ENCODE measurements at places on chromosomes 2 and 18.

- no peak for DNase-seq
- H3K27ac ChIP-seq, result no peak overlapping the region
- H3K27me3 ChIP-seq, result no peaks in the 10 kb centered on the region
Measured at GRCh38 chr2:128605421-128605820, 286.8 kb upstream of the HS6ST1 start.

- DNase-seq, result no peak
- no peaks in the 10 kb centered on the region for H3K4me1 ChIP-seq
- no peak overlapping the region for H3K4me3 ChIP-seq
Measured at GRCh38 chr18:25010623-25011374, 341.2 kb downstream of the ZNF521 start.

DNA sequence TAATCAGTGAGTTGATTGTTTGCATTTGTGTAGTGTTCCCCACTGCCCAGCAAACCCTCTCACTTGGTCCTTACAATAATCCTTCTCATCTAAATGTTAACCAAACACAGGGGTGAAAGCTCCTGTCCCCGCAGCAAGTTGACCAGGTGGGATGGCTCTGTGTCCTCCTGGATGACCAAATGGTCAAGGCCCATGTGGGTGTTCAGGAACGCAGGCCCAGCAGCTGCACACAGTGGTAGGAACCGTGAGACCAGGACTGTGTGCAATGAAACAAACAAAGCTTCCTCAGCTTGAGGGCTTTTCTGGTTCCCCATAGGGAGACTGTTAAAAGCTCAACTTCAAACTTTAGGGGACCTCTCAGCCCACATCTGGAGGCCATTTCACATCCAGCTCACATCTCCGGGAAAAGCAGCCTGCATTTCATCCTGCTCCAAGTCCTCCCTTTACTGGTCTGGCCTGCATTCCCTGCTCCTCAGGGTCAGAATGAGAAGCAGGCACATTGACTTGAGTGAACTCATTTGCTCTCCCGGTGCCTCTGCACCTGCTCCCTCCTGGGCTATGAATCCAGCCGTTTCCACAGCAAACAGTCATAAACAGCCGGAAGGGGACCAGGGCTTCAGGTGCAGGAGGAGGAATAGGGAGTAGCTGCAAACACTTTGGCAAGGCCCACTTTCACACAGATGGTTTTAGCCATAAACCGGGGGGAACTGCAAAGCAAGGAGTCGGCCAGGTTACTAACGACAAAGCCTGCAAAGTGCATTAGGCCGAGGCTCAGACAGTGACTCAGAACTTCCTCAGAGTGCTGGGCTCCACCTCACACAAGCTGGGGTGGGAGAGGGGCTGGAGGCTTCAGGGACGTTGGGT is 144.7 kb downstream of the CAPN13 start:
- H3K4me1 ChIP-seq, result peaks cover 26% of the 10 kb centered on the region
- no peak overlapping the region for H3K27ac ChIP-seq
- no peaks in the 10 kb centered on the region for H3K36me3 ChIP-seq

DNA sequence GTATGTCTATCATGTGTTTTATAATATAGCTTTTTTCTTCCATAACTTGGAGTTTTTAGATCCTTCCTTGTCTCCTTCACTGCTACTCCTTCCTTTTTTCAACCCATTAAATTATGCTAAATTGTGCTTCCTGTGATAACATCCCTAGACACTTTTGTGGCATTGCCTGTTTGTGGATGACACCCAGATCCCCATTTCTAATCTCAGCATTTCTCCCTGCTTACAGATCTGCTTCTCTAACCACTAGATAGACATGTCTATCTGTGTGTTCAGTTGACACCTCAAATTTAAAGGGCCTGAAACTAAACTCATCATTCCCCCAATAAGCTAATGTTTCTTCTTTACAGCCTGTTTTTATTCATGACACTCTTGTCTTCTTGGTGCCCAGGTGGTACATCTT is 244.8 kb downstream of the BABAM2 start:
- peaks cover 3% of the 10 kb centered on the region for H3K4me1 ChIP-seq
- DNase-seq, result no peak
- H3K27ac ChIP-seq, result no peak overlapping the region

DNA sequence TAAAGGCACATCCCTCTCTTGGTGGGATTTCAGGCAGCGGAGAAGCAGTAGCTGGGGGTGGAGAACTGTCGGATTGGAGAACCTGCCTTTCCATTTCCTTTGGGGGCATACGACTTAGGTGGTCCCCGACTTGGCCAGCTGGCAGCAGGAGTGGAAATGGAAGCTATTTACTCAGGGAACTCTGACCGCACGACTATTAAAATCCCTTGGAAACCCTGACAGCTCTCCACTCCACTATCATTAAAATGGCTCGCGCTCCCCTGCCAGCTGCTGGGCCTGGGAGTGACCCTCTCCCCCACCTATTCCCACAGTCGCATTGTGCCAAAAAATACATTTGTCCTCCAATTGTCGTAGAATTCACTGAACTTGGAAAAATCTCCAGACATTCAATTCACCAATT is 77.7 kb upstream of the APCDD1 start:
- H3K27ac ChIP-seq, result no peak overlapping the region
- H3K4me3 ChIP-seq, result no peak overlapping the region
- DNase-seq, result no peak
- no peaks in the 10 kb centered on the region for H3K36me3 ChIP-seq
- no peaks in the 10 kb centered on the region for H3K27me3 ChIP-seq

- H3K27me3 ChIP-seq, result peaks cover 5% of the 10 kb centered on the region
- H3K27ac ChIP-seq, result peak overlapping the region; percentile 68
- H3K36me3 ChIP-seq, result no peaks in the 10 kb centered on the region
- H3K4me1 ChIP-seq, result peaks cover 21% of the 10 kb centered on the region
- H3K4me3 ChIP-seq, result no peak overlapping the region
- DNase-seq, result peak; percentile 83
Measured at GRCh38 chr2:112627060-112628040, 18.4 kb upstream of the SLC20A1 start.

- no peak overlapping the region for H3K4me3 ChIP-seq
- H3K27ac ChIP-seq, result no peak overlapping the region
- H3K4me1 ChIP-seq, result peaks cover 28% of the 10 kb centered on the region
- no peaks in the 10 kb centered on the region for H3K36me3 ChIP-seq
- DNase-seq, result no peak
- H3K27me3 ChIP-seq, result no peaks in the 10 kb centered on the region
Measured at GRCh38 chr2:121905201-121905600, 149.8 kb downstream of the TSN start.

DNA sequence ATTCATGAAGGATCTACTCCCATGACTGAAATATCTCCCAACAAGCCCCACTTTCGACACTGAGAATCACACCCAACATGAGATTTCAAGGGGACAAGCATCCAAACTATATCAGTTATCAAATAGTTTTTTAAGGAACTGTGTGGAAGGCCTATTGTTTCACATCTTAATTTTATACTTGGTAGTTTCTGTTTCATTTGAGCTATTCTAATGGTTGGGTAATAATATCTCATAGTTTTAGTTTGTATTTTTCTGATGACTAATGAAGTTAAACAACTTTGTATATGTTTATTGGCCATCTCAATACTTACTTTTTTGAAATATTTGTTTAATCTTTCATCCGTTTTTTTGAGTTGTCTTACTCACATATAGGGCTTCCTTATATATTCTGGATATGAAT is 135.0 kb downstream of the SCG2 start:
- H3K27me3 ChIP-seq, result no peaks in the 10 kb centered on the region
- H3K36me3 ChIP-seq, result no peaks in the 10 kb centered on the region
- H3K4me1 ChIP-seq, result peaks cover 53% of the 10 kb centered on the region
- H3K4me3 ChIP-seq, result no peak overlapping the region
- no peak for DNase-seq

- no peaks in the 10 kb centered on the region for H3K27me3 ChIP-seq
- DNase-seq, result peak; percentile 7
- H3K36me3 ChIP-seq, result peaks cover 6% of the 10 kb centered on the region
- no peak overlapping the region for H3K27ac ChIP-seq
- H3K4me1 ChIP-seq, result no peaks in the 10 kb centered on the region
Measured at GRCh38 chr2:241129086-241129871, 20.0 kb downstream of the PASK start.

GRCh38 chr2:205972113-205972512 is 113.9 kb downstream of the INO80D start:
- H3K36me3 ChIP-seq, result no peaks in the 10 kb centered on the region
- H3K27me3 ChIP-seq, result no peaks in the 10 kb centered on the region
- no peak for DNase-seq
- no peaks in the 10 kb centered on the region for H3K4me1 ChIP-seq
- no peak overlapping the region for H3K27ac ChIP-seq

DNA sequence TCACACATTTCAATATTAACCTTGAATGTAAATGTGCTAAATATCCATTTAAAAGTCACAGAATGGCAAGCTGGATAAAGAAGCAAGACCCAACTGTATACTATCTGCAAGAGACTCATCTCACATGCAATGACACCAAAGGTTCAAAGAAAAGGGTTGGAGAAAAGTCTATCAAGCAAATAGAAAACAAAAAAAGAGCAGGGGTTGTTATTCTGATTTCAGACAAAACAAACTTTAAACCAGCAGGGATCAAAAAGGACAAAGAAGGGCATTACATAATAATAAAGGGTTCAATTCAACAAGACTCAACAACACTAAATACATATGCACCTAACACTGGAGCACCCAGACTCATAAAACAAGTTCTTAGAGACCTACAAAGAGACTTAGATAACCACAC is 14.5 kb upstream of the UNC80 start:
- H3K4me1 ChIP-seq, result no peaks in the 10 kb centered on the region
- H3K27ac ChIP-seq, result no peak overlapping the region
- no peaks in the 10 kb centered on the region for H3K36me3 ChIP-seq
- DNase-seq, result no peak
- no peaks in the 10 kb centered on the region for H3K27me3 ChIP-seq

DNA sequence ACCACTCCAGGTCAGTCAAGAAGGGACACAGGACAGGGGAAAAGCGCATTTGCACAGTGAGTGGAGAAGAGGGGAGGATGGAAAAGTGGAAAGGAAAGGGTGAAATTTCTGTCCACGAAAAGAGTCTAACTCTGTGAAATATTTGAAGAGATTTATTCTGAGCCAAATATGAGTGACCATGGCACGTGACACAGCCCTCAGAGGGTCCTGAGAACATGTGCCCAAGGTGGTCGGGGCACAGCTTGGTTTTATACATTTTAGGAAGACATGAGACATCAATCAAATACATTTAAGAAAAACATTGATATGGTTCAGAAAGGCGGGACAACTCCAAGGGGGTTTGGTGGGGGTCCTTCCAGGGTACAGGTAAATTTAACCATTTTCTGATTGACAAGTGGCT is 111.1 kb downstream of the MYT1L start:
- H3K4me3 ChIP-seq, result no peak overlapping the region
- no peak overlapping the region for H3K27ac ChIP-seq
- no peaks in the 10 kb centered on the region for H3K27me3 ChIP-seq

- no peak for DNase-seq
- no peak overlapping the region for H3K4me3 ChIP-seq
- H3K4me1 ChIP-seq, result peaks cover 7% of the 10 kb centered on the region
- no peaks in the 10 kb centered on the region for H3K36me3 ChIP-seq
- no peaks in the 10 kb centered on the region for H3K27me3 ChIP-seq
Measured at GRCh38 chr2:682226-682625, 5.0 kb upstream of the TMEM18 start.

DNA sequence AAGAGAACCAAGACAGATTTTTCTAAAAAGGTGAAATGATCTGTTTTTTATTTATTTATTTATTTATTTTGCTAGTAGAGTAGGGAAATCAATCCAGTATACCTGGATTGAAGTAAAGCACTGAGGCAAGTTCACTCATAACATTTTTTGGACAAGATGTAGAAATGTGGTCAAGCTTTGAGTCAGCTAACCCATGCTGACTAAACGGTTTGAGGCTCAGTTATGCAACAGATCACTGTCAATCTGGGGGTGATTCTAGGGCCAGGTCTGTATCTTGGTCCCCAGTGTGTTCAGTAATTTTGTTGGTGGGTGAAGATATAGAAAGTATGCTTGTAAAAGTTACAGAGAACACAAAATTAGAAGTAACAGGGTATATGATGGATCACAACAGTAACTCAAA is 60.2 kb downstream of the RMDN2 start:
- no peak for DNase-seq
- H3K4me3 ChIP-seq, result no peak overlapping the region
- no peak overlapping the region for H3K27ac ChIP-seq
- no peaks in the 10 kb centered on the region for H3K36me3 ChIP-seq
- no peaks in the 10 kb centered on the region for H3K4me1 ChIP-seq

GRCh38 chr2:237968048-237968862 is 1.4 kb downstream of the UBE2F start:
- DNase-seq, result peak; percentile 75
- no peaks in the 10 kb centered on the region for H3K27me3 ChIP-seq
- H3K4me3 ChIP-seq, result peak overlapping the region; percentile 65
- peaks cover 25% of the 10 kb centered on the region for H3K4me1 ChIP-seq
- H3K27ac ChIP-seq, result peak overlapping the region; percentile 72
- H3K36me3 ChIP-seq, result peaks cover 2% of the 10 kb centered on the region

GRCh38 chr18:8791171-8791651 is 85.9 kb downstream of the MTCL1 start:
- DNase-seq, result no peak
- no peaks in the 10 kb centered on the region for H3K36me3 ChIP-seq
- no peaks in the 10 kb centered on the region for H3K4me1 ChIP-seq
- H3K27ac ChIP-seq, result no peak overlapping the region
- no peak overlapping the region for H3K4me3 ChIP-seq

GRCh38 chr2:239811806-239812560 is 213.2 kb downstream of the NDUFA10 start:
- H3K36me3 ChIP-seq, result no peaks in the 10 kb centered on the region
- peak overlapping the region; percentile 58 for H3K27ac ChIP-seq
- DNase-seq, result peak; percentile 46
- H3K27me3 ChIP-seq, result no peaks in the 10 kb centered on the region

- DNase-seq, result no peak
- no peak overlapping the region for H3K4me3 ChIP-seq
- H3K4me1 ChIP-seq, result no peaks in the 10 kb centered on the region
- H3K27me3 ChIP-seq, result no peaks in the 10 kb centered on the region
Measured at GRCh38 chr2:180240774-180241173, 233.7 kb upstream of the CWC22 start.

DNA sequence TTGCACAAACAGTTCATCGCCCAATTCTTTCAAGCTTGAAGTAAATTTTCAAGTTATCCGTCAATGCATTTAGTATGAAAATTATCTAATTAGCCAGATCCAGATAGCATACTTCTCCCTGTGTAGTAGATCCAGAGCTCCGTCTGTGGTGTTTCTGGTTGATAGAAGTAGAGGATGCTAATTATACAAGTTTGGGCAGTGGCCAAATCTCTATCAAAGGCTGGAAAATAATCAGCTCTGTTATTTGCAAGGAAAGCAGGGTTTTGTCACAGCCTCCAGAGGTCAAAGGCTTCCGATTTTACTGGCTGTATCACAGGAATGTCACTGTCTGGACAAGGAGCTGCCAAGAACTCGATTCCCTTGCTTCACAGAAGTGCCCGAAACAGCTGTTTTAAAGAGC is 28.6 kb downstream of the LRRC30 start:
- H3K36me3 ChIP-seq, result no peaks in the 10 kb centered on the region
- no peak overlapping the region for H3K4me3 ChIP-seq

GRCh38 chr2:200810998-200811332 is 745 bp upstream of the BZW1 start:
- peaks cover 16% of the 10 kb centered on the region for H3K36me3 ChIP-seq
- H3K27ac ChIP-seq, result peak overlapping the region; percentile 94
- H3K27me3 ChIP-seq, result no peaks in the 10 kb centered on the region
- peak overlapping the region; percentile 84 for H3K4me3 ChIP-seq

All from tibial artery (tissue), 4 donors.